ENCODE measurements at places on chromosomes 12 and 14. TPM values are rescaled to one million over a fixed set of nuclear protein-coding genes. Genes with fewer than 3 reads are reported as not detected.

- no peak for DNase-seq
- no peaks in the 10 kb centered on the region for H3K4me1 ChIP-seq
- peaks cover 31% of the 10 kb centered on the region for H3K36me3 ChIP-seq
These were observed 90.2 kb downstream of the ACTN1 start for GRCh38 chr14:68888883-68889282.

DNA sequence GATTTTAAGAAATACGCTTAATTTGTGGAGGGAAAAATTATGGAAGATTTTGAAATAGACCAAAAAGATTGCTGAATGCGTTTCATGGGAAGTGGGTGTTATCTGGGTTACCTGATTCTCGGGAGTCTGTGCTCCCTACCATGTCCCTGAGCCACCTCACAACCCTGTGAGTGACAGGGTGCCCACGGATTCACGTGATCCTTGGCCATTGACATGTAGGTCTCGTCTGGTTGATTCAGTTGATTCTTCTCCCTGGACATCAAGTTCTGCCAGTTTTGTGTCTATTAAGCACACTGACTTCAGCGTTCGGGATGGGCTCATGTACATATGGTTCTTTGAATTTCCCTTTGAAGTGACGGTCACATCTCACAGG, 101.4 kb downstream of the ADGRD1 start:
- H3K27me3 ChIP-seq, result peaks cover 12% of the 10 kb centered on the region
- H3K4me3 ChIP-seq, result no peak overlapping the region
- H3K27ac ChIP-seq, result no peak overlapping the region
- no peak for DNase-seq
- no peaks in the 10 kb centered on the region for H3K36me3 ChIP-seq

DNA sequence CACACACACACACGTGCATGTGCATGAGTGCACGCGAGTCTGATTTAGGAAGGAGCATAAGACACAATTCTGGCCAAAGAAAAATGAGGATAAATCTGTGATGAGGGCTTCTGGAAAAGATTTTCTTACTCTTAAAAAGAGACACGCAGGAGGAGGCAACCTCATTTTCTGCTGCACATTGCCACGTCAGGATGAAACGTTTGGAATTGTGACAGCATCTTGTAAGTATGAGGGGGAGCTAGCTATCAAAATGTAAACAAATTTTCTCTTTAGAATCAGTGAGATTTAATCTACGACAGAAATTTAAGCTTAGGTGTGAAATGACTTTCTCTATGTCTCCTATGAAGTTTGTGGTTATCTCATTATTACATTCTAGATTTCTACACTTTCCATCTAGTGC, 31.1 kb upstream of the NUBPL start:
- no peaks in the 10 kb centered on the region for H3K27me3 ChIP-seq
- no peak for DNase-seq
- H3K36me3 ChIP-seq, result no peaks in the 10 kb centered on the region
- H3K27ac ChIP-seq, result no peak overlapping the region
- no peak overlapping the region for H3K4me3 ChIP-seq

DNA sequence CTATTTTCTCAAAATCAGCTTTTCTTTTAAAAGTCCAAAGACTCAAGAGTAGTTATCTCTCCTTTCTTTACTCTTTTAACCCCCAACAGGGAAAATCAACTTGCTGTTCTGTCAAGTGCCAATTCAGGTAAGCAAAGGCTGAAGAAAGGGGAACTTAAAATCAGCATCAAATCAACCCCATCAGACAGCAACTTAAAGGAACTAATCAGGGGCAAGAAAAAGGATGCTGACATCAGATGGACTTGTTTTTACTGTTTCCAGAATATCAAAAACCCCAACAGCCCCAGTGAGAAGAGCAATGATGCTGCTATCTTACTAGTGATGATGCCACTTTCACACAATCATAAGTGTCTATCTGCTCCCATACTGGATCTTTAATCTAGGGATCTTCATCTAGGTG, 3.4 kb downstream of the BAZ2A start:
- H3K4me3 ChIP-seq, result no peak overlapping the region
- H3K36me3 ChIP-seq, result peaks cover 41% of the 10 kb centered on the region
- peak overlapping the region; percentile 74 for H3K27ac ChIP-seq
- H3K4me1 ChIP-seq, result peaks cover 67% of the 10 kb centered on the region

GRCh38 chr14:60649875-60650372, 647 bp upstream of the SIX1 start:
- H3K36me3 ChIP-seq, result no peaks in the 10 kb centered on the region
- H3K4me1 ChIP-seq, result peaks cover 44% of the 10 kb centered on the region

GRCh38 chr12:84919271-84919670, 6.7 kb upstream of the SLC6A15 start:
- DNase-seq, result no peak
- H3K27ac ChIP-seq, result no peak overlapping the region
- H3K4me1 ChIP-seq, result no peaks in the 10 kb centered on the region
- H3K36me3 ChIP-seq, result no peaks in the 10 kb centered on the region
- H3K27me3 ChIP-seq, result peaks cover 6% of the 10 kb centered on the region
- no peak overlapping the region for H3K4me3 ChIP-seq

GRCh38 chr12:117028254-117028653, 71.0 kb downstream of the TESC start:
- peaks cover 4% of the 10 kb centered on the region for H3K4me1 ChIP-seq
- H3K36me3 ChIP-seq, result peaks cover 11% of the 10 kb centered on the region
- H3K27me3 ChIP-seq, result no peaks in the 10 kb centered on the region
- DNase-seq, result no peak
- no peak overlapping the region for H3K27ac ChIP-seq

DNA sequence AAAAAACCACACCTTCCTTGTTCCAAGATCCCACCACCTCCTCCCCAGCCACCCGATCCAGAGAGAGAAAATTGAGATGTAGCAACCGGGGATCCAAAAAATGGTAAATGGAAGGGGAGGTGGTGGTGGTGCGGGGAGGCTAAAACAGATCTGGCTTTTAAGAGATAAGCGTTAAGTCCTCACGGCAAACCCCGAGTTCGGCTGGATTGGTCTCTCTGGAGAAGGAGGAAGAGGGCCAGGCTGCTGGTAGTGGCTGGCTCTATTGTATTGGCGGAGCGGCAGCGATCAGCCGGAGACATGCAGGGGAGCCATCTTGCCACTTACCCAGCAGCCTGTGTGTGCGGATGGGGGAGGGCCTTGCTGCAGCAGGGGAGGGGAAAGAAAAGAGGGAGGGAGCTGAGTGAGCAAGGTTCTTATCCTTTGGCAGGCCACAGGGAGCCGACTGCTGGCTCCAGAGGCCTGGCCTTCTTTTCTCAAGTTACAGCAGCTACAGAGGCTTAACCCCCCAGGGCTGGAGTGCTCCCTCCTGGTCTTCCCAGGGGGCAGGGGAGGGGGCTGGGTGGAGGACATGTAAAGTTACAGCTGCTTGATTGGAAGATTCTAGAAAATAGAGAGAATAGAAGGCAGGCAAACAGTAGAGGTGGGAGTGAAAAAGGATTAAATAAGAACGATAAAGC, 14.1 kb upstream of the CDH24 start:
- no peaks in the 10 kb centered on the region for H3K27me3 ChIP-seq
- peaks cover 32% of the 10 kb centered on the region for H3K4me1 ChIP-seq
- peak overlapping the region; percentile 92 for H3K4me3 ChIP-seq

DNA sequence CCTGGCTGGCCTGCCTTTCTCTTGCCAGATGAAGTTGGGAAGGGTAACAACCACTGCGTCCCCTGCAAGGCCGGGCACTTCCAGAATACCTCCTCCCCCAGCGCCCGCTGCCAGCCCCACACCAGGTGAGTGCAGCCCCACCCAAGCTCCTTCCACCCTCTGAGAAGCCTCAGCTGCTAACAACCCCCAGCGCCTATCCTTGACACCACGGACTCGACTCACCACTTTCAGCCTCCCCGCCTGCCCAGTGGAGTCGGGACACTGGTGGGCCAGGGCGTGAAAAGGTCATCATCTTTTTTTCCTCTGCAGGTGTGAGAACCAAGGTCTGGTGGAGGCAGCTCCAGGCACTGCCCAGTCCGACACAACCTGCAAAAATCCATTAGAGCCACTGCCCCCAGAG, 2.1 kb downstream of the LTBR start:
- peaks cover 2% of the 10 kb centered on the region for H3K4me1 ChIP-seq
- peaks cover 13% of the 10 kb centered on the region for H3K27me3 ChIP-seq
- H3K27ac ChIP-seq, result no peak overlapping the region
- no peak overlapping the region for H3K4me3 ChIP-seq

DNA sequence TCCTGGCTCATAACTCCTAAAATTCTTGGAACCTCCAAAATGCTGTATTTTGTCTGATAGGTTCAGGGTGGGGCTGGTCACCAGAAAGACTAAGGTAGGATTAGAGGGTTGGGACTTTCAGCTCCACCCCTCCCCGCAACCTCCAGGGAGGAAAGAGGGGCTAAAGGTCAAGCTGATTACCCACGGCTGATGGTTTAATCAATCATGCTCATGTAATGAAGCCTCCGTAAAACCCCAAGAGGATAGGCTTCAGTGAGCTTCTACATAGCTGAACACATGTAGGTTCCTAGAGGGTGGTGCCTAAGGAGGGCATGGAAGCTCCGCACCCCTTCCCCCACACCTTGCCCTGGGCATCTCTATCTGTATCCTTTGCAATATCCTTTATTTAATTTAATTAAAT, 60.0 kb downstream of the DGLUCY start:
- H3K36me3 ChIP-seq, result peaks cover 20% of the 10 kb centered on the region
- H3K4me1 ChIP-seq, result peaks cover 11% of the 10 kb centered on the region
- no peak overlapping the region for H3K27ac ChIP-seq
- H3K27me3 ChIP-seq, result no peaks in the 10 kb centered on the region

- H3K36me3 ChIP-seq, result no peaks in the 10 kb centered on the region
- H3K27me3 ChIP-seq, result peaks cover 3% of the 10 kb centered on the region
- H3K4me3 ChIP-seq, result no peak overlapping the region
- no peaks in the 10 kb centered on the region for H3K4me1 ChIP-seq
- DNase-seq, result no peak
These were observed 191.5 kb downstream of the PAX9 start for GRCh38 chr14:36852981-36853691.

- peaks cover 32% of the 10 kb centered on the region for H3K4me1 ChIP-seq
- no peaks in the 10 kb centered on the region for H3K36me3 ChIP-seq
- H3K27me3 ChIP-seq, result no peaks in the 10 kb centered on the region
- H3K27ac ChIP-seq, result no peak overlapping the region
These were observed 633 bp downstream of the STX2 start for GRCh38 chr12:130838284-130838950.

- H3K27me3 ChIP-seq, result no peaks in the 10 kb centered on the region
- H3K36me3 ChIP-seq, result no peaks in the 10 kb centered on the region
- H3K27ac ChIP-seq, result no peak overlapping the region
These were observed 491.5 kb downstream of the SLC6A15 start for GRCh38 chr12:84421103-84421502.

- no peaks in the 10 kb centered on the region for H3K27me3 ChIP-seq
- H3K4me1 ChIP-seq, result peaks cover 40% of the 10 kb centered on the region
- H3K36me3 ChIP-seq, result peaks cover 31% of the 10 kb centered on the region
- H3K27ac ChIP-seq, result no peak overlapping the region
- no peak for DNase-seq
- H3K4me3 ChIP-seq, result no peak overlapping the region
These were observed 4.2 kb downstream of the PCNX4 start for GRCh38 chr14:60095781-60096450.

GRCh38 chr12:124381456-124382296, 86.8 kb downstream of the RFLNA start:
- H3K27me3 ChIP-seq, result no peaks in the 10 kb centered on the region
- peaks cover 9% of the 10 kb centered on the region for H3K36me3 ChIP-seq
- H3K4me3 ChIP-seq, result no peak overlapping the region
- DNase-seq, result no peak
- H3K4me1 ChIP-seq, result no peaks in the 10 kb centered on the region

- peaks cover 67% of the 10 kb centered on the region for H3K4me1 ChIP-seq
- no peaks in the 10 kb centered on the region for H3K27me3 ChIP-seq
- no peak for DNase-seq
These were observed 8.3 kb downstream of the MAP4K5 start for GRCh38 chr14:50524060-50524459.

GRCh38 chr14:32925439-32925838, 13.2 kb upstream of the NPAS3 start:
- H3K4me1 ChIP-seq, result no peaks in the 10 kb centered on the region
- DNase-seq, result no peak
- H3K27me3 ChIP-seq, result peaks cover 7% of the 10 kb centered on the region
- no peaks in the 10 kb centered on the region for H3K36me3 ChIP-seq
- H3K4me3 ChIP-seq, result no peak overlapping the region

DNA sequence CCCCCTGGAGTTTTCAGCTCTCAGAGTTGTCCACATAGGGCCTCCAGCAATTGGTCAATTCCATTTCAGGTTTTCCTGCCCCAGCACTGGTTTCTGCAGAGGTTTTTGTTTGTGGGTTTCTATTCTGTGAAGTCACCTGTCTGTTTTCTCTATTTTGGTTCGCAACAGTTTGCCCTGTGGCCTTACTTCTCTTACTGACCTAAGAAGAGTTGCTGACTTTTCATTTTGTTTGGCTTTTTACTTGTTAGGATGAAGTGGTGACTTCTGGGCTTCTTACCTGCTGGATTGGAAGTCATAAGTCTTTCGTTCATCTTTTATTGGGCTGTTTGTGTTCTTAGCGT, 196.4 kb upstream of the PARP11 start:
- peaks cover 3% of the 10 kb centered on the region for H3K4me1 ChIP-seq
- H3K4me3 ChIP-seq, result no peak overlapping the region
- H3K27ac ChIP-seq, result no peak overlapping the region
- no peaks in the 10 kb centered on the region for H3K36me3 ChIP-seq
- peaks cover 2% of the 10 kb centered on the region for H3K27me3 ChIP-seq

DNA sequence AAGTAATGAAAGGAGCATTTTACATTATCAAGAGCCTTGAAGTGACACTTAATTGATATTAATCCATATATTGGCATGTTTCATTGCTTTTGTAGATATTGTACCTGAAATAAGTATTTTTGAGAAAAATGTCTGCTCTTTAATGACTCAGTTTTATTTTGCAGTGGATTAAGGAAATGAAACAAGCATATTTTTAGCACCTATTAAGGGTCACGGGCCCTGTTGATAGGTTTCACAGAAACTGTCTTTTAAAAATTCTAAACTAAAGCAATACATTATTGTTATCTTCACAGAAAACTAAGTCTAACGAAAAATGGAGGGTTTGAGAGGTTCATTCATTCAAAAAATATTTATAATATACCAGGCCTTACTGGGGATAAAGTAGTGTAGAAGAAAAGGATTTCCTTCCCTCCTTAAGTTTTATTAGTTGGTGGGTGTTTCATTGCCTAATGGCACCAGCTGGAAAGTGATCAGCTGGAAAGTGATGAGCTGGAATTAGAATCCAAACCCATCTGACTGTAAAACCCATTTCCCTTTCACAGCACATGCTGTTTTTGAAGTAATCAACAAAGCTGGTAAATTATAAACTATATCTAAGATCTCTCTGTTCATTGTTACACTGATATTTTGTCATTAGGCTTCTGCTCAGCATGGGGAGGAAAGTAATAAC, 54.2 kb downstream of the PTPRQ start:
- H3K27ac ChIP-seq, result no peak overlapping the region
- no peaks in the 10 kb centered on the region for H3K27me3 ChIP-seq
- no peak for DNase-seq
- no peaks in the 10 kb centered on the region for H3K36me3 ChIP-seq

GRCh38 chr12:92544322-92544721, 158.5 kb upstream of the PLEKHG7 start:
- no peak overlapping the region for H3K27ac ChIP-seq
- H3K36me3 ChIP-seq, result peaks cover 2% of the 10 kb centered on the region
- no peak overlapping the region for H3K4me3 ChIP-seq
- no peak for DNase-seq
- H3K4me1 ChIP-seq, result peaks cover 44% of the 10 kb centered on the region
- H3K27me3 ChIP-seq, result no peaks in the 10 kb centered on the region

SAMD15 gene
- total RNA-seq, result 0.25 TPM

ADCY4 gene
- 1.4 TPM for total RNA-seq

KRT85 gene
- not detected for total RNA-seq

APOF gene
- total RNA-seq, result not detected

MMP19 gene
- total RNA-seq, result not detected

KCNA5 gene
- total RNA-seq, result not detected

CREBL2 gene
- total RNA-seq, result 16.8 TPM

SDSL gene
- 3.9 TPM for total RNA-seq

STAC3 gene
- 2.5 TPM for total RNA-seq

TM9SF1 gene
- 24.4 TPM for total RNA-seq

GLIPR1L1 gene
- total RNA-seq, result not detected

CCDC38 gene
- 0.21 TPM for total RNA-seq

All from activated CD4-positive, alpha-beta T cell treated with anti-CD3 and anti-CD28 coated beads for 36 hours (primary cell).